ENCODE measurements at places on chromosomes 1 and 21. TPM values are rescaled to one million over a fixed set of nuclear protein-coding genes. Genes with fewer than 3 reads are reported as not detected.
A peak's percentile ranks its signal among the peaks of the same experiment; 100 is the strongest.

Gene ZNF678
- total RNA-seq = 10.0 TPM

DNA sequence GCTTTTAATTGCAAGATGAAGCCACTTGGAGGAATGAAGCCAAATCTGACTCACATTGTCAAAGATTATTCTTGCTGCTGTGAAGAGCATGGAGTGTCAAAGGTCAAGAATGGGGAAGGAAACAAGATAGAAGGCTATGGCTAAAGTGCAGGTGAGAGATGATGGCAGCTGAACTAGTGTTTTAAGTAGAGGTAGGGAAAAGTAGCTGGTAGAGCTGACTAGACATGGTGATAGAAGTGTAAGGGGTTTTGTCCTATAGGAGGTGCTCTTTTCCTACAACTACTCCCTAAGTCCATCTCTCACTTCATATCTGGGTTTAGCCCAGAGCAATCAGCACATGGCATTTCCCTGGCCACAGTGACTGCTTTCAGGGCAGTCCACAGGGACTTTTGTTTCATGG lies 11.8 kb downstream of the UBE2T start:
- DNase-seq = no peak
- no peaks in the 10 kb centered on the region for H3K36me3 ChIP-seq
- H3K27ac ChIP-seq = no peak overlapping the region
- no peak overlapping the region for H3K4me3 ChIP-seq

DNA sequence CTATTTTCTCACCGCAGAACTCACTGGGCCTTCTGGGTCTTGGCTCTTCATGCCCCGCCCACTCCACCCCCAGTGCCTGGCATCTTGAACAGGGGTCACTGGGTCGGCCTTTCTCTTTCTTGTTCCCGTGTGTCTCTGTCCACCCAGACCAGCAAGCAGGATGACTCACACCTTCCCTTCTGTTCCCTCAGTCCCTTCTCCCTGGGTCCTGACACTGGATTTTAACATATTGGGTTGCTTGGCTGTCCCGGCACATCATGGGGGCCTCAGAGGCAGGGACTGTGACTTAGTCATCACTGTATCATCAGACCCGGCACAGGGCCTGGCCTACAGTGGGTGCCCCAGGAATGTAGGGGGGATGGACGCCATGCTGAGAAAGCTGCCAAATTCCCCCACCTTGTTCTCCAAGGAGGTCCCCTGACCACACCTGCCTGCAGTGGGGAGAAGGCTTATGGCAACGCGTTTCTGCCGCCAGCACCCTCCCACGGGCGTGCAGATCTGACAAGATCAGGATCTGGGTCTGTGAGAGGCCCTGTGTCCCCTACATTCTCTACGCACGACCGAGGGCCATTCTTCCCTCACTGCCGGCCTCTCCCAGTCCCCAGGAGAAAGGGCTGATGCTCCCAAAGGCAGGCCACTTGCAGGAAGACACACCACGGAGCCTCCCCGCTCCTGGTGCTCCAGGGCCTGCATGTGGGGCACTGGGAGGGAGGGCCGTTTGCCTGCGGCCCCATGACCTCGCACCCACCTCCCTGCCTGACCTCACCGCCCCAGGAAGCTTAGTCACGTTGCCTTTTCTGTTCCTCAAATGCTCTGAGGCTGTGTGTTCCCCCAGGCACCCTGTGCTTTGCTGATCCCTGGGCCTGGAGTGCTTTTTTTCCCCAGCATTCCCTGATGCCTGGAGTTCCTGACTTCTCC lies 157.2 kb upstream of the TMEM51 start:
- no peaks in the 10 kb centered on the region for H3K27me3 ChIP-seq
- H3K27ac ChIP-seq = peak overlapping the region; percentile 69
- no peak overlapping the region for H3K4me3 ChIP-seq
- peaks cover 32% of the 10 kb centered on the region for H3K4me1 ChIP-seq

- no peak for DNase-seq
- H3K4me3 ChIP-seq = no peak overlapping the region
- H3K27me3 ChIP-seq = no peaks in the 10 kb centered on the region
- H3K27ac ChIP-seq = no peak overlapping the region
- H3K36me3 ChIP-seq = no peaks in the 10 kb centered on the region
Observed at GRCh38 chr1:231933711-231934626, 307.4 kb downstream of the DISC1 start.

GRCh38 chr1:42013881-42014470 lies 95.3 kb upstream of the HIVEP3 start:
- H3K36me3 ChIP-seq = no peaks in the 10 kb centered on the region
- H3K27ac ChIP-seq = no peak overlapping the region
- DNase-seq = no peak
- no peaks in the 10 kb centered on the region for H3K4me1 ChIP-seq
- H3K27me3 ChIP-seq = no peaks in the 10 kb centered on the region
- H3K4me3 ChIP-seq = no peak overlapping the region

DNA sequence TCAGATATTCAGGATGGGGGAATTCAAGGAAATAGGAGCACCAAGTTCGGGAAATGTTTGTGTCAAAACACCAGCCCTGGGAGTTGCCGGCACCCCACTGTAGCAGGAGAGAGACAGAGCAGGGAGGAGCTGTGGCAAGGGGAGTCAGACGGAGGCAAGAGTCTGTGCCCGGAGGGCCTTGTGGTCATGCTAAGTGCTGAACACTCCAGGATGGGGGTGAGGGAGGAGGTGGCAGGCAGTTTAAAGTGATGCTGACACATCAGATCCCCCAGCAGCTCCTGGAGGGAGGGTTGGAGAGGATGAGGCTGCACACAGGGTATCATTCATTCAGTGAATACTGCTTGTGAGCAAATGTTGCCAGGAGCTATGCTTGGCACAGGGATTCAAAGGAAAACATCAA lies 150.3 kb upstream of the ETV3 start:
- no peaks in the 10 kb centered on the region for H3K36me3 ChIP-seq
- H3K27ac ChIP-seq = no peak overlapping the region
- H3K4me3 ChIP-seq = no peak overlapping the region

Gene RNU1-2
- 8,605 TPM for total RNA-seq

DNA sequence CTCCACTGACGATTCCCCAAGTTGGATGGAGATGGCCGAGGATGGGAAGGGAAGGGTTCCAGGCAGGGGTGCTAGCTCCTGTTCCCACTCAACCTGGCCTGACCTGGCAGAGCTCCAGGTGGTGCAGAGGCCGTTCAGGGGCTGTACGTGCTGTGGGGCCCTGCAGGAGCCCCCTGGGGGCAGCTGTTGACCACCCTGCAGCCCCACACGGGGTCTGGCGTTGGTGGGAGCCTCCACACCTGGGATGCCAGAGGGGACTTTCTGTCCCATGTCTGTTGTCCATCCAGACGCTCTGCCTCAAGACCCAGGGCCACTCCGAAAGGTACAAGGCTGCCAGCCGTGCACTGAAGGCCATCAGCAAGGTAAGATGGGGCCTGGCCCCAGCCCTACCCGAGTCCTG lies 20.0 kb downstream of the ARHGEF16 start:
- no peak overlapping the region for H3K4me3 ChIP-seq
- H3K27ac ChIP-seq = no peak overlapping the region
- no peaks in the 10 kb centered on the region for H3K27me3 ChIP-seq
- H3K36me3 ChIP-seq = peaks cover 3% of the 10 kb centered on the region
- no peak for DNase-seq
- no peaks in the 10 kb centered on the region for H3K4me1 ChIP-seq

Gene C1orf94
- not detected for total RNA-seq

GRCh38 chr21:14452727-14453241 lies 69.8 kb upstream of the HSPA13 start:
- H3K27ac ChIP-seq = no peak overlapping the region
- no peaks in the 10 kb centered on the region for H3K27me3 ChIP-seq
- H3K4me3 ChIP-seq = no peak overlapping the region
- no peaks in the 10 kb centered on the region for H3K4me1 ChIP-seq

DNA sequence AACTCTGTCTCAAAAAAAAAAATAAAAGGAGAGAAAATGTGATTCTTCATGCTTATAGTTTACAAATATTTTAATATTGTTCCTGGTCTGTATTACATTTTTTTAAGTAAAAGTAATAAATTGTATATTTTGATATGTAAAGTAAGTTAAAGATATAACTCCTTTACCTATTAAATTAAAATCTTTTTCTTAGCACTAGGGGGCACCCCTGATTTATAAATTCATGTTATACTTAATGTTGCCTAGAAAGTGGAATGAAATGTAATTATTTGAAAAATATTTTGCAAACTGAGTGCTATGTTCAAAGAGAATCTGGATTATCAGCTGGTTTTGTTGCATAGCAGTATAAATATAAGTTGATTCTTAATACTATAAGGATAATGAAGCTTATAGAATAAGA lies 49.2 kb downstream of the RALGPS2 start:
- H3K36me3 ChIP-seq = no peaks in the 10 kb centered on the region
- no peaks in the 10 kb centered on the region for H3K4me1 ChIP-seq
- H3K4me3 ChIP-seq = no peak overlapping the region
- peak; percentile 59 for DNase-seq

Gene BMP8A
- total RNA-seq = 1.2 TPM

- peaks cover 2% of the 10 kb centered on the region for H3K36me3 ChIP-seq
- no peak overlapping the region for H3K4me3 ChIP-seq
- H3K27ac ChIP-seq = peak overlapping the region; percentile 63
- no peak for DNase-seq
- no peaks in the 10 kb centered on the region for H3K27me3 ChIP-seq
- H3K4me1 ChIP-seq = peaks cover 12% of the 10 kb centered on the region
Observed at GRCh38 chr1:25568090-25568833, 24.9 kb downstream of the LDLRAP1 start.

Gene ISG15
- 23.9 TPM for total RNA-seq

Gene PRR9
- not detected for total RNA-seq

GRCh38 chr1:179510038-179510437 lies 65.7 kb downstream of the NPHS2 start:
- H3K4me1 ChIP-seq = no peaks in the 10 kb centered on the region
- no peaks in the 10 kb centered on the region for H3K27me3 ChIP-seq
- H3K4me3 ChIP-seq = no peak overlapping the region
- H3K27ac ChIP-seq = no peak overlapping the region
- no peaks in the 10 kb centered on the region for H3K36me3 ChIP-seq

DNA sequence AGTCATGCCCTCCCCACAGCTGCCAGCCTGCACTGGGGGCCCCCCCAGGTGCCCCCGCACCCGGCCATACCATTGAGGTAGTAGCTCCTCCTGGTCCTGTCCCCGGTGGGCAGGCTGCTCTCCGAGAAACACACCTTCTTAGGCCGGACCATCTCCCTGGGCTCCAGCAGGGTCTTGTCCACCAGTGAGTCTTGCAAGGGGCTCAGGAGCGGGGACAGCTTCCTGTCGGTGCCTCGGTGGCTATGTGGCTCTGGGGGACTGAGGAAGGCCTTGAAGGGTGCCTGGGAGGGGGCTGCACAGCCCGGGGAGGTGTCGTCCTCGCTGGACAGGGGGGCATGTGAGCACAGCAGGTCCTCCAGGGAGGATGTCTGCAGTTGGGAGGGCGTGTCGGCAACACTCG lies 12.9 kb upstream of the FTCD start:
- H3K27ac ChIP-seq = no peak overlapping the region
- H3K4me1 ChIP-seq = no peaks in the 10 kb centered on the region
- no peak for DNase-seq

Gene TMPRSS2
- total RNA-seq = 32.8 TPM

DNA sequence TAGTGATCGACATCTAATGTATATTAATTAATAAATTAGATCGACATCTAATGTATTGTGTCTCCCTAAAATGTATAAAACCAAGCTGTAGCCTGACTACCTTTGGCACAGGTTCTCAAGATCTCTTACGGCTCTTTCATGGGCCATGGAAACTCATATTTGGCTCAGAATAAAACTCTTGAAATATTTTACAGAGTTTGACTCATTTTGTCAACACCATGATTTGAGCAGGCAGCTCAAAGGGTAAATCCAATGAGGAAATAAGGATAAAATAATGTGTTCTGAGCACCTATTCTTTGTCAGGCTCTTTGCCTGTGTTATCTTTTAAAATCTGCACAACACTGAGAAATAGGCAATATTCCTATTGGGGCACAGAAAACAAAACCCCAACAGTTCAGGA lies 223.4 kb upstream of the DUSP10 start:
- no peaks in the 10 kb centered on the region for H3K4me1 ChIP-seq
- no peaks in the 10 kb centered on the region for H3K36me3 ChIP-seq
- no peaks in the 10 kb centered on the region for H3K27me3 ChIP-seq
- no peak for DNase-seq
- H3K27ac ChIP-seq = no peak overlapping the region

- no peaks in the 10 kb centered on the region for H3K36me3 ChIP-seq
- H3K4me3 ChIP-seq = no peak overlapping the region
- DNase-seq = no peak
- no peaks in the 10 kb centered on the region for H3K4me1 ChIP-seq
- peak overlapping the region; percentile 13 for H3K27ac ChIP-seq
- H3K27me3 ChIP-seq = no peaks in the 10 kb centered on the region
Observed at GRCh38 chr21:29080454-29080941, 7.0 kb upstream of the CCT8 start.

- no peak for DNase-seq
- H3K27me3 ChIP-seq = no peaks in the 10 kb centered on the region
- no peak overlapping the region for H3K4me3 ChIP-seq
Observed at GRCh38 chr1:202836623-202837403, 26.1 kb downstream of the PCAT6 start.

DNA sequence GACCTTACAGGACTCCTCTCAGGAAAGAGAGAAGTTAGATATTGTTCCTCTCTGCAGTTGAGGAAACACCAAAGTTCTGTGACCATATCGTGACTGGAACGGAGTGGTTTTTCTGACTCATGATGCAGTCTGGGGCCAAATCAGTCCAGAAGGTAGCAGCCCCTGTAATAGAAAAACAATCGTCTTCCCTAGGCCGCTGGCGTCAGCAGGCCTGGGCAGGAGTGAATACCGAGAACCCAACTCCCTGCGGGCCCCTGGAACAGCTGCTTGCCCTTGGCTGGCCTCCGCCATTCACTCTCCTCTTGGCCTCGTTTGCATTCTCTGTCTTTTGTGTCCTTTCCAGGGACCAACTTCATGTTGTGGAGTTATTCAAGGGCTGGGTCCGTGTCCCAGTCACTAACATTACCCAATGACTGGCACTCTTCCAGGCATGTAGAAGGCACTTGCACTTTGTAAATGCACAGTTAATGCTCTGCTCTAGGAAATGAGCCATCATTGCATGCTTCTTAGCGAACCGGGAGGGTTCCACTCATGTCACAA lies 10.9 kb upstream of the CD101 start:
- H3K27me3 ChIP-seq = no peaks in the 10 kb centered on the region
- H3K36me3 ChIP-seq = no peaks in the 10 kb centered on the region
- no peaks in the 10 kb centered on the region for H3K4me1 ChIP-seq
- no peak overlapping the region for H3K4me3 ChIP-seq
- DNase-seq = no peak
- H3K27ac ChIP-seq = no peak overlapping the region

Gene KRTAP13-3
- not detected for total RNA-seq

Gene RIPK4
- total RNA-seq = 32.6 TPM

GRCh38 chr1:155873860-155874259 lies 14.5 kb downstream of the SYT11 start:
- H3K36me3 ChIP-seq = no peaks in the 10 kb centered on the region
- H3K4me1 ChIP-seq = no peaks in the 10 kb centered on the region
- no peak overlapping the region for H3K4me3 ChIP-seq
- no peaks in the 10 kb centered on the region for H3K27me3 ChIP-seq
- DNase-seq = no peak

Measured in kidney (tissue), 22 donors.